HepG2 (cell line): ENCODE measurements at places on chromosomes 1 and 21. TPM values are rescaled to one million over a fixed set of nuclear protein-coding genes. Genes with fewer than 3 reads are reported as not detected.

DNA sequence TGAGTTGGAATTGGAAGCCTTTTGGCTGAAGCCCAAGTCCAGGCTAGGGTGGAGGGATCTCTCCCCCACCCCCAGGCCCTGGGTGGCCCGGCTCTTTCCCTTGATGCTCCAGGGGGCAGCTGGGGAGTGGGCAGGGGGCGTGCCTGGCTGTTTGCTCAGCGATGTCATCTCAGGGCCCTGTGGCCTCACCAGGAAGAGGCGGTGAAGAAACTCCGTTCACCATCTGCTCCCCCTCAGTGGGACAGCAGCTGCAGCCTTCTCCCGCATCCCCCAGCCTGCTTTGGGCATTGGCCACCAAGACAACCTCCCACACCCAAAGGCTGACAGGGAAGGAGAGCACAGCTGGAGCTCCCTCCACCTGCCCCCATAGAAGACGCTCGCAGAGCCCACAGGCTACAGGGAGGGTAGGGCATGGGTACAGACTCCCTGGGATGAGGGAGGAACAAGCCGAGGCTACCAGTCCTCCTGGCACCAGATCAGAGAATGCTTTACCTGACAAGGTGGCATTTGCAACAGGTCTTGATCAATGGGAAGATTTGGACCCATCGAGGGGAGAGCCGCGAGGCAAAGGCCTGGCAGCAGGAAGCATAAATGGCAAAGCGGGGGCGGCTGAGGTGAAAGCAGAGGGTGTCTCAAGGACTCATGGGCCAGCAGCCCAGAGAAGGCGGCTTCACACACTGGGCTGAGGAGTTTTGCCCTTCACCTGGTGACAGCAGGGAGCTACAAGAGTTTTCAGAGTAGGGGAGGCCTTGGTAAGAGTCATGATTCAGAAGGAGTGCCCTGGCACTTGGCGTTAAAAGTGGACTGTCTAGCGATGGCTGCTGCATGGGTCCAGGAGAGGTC lies 6.5 kb upstream of the GUCA2A start:
- no peak overlapping the region for H3K4me3 ChIP-seq
- DNase-seq: no peak
- no peaks in the 10 kb centered on the region for H3K27me3 ChIP-seq
- peaks cover 20% of the 10 kb centered on the region for H3K4me1 ChIP-seq

GRCh38 chr21:44428281-44428960 lies 26.9 kb upstream of the LRRC3 start:
- no peaks in the 10 kb centered on the region for H3K36me3 ChIP-seq
- H3K4me1 ChIP-seq: no peaks in the 10 kb centered on the region
- DNase-seq: peak; percentile 26

DNA sequence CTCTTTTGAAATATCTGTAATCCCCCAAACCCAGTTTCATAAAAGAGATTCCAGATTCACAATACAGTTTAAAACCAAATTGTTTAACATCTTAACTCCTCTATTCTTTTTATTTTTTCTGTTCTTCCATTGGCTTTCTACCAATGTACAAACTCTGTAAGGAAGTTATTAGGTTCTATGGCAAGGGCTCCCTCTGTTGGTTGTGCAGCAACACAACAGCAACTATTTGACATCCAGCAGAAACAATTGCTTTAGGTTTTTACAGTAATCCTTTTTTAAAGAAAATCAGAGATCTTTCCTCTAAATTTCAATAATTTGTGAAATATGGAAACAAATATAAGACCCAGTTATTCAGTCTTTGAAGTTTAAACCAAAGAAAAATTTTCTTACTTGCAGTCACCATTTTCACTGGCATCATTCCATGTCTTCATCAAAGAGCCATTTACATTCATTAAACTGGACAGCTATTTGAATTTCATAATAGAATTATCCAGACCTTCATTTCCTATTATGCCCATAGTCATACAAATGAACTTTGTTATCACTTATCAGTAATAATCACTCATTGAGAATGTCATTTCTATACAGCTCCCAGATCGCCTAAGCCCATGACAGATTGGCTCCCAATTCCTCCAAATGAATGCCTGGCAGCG lies 46.5 kb upstream of the RNF11 start:
- peak; percentile 51 for DNase-seq
- no peaks in the 10 kb centered on the region for H3K36me3 ChIP-seq
- H3K27ac ChIP-seq: no peak overlapping the region
- no peaks in the 10 kb centered on the region for H3K27me3 ChIP-seq
- no peak overlapping the region for H3K4me3 ChIP-seq

DNA sequence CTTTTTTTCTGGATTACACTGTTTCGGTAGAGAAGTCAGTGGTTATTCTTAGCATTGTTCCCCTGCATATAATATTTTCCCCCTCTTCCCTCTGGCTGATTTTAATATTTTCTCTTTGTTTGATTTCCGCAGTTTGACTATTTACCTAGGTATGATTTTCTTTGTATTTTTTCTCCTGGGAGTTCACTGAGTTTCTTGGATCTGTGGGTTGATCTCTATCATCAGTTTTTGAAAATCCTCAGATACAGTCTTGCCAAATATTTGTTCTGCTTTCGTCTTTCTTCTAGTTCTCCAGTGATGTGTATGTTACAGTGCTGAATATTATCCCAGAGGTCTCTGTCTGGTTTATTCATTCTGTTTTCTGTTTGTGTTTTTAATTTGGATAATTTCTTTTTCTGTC lies 136.4 kb downstream of the DYRK1A start:
- 0 out of 2 replicates have a peak, but pooled peaks cover 7% of the 10 kb centered on the region for H3K4me1 ChIP-seq
- no peak overlapping the region for H3K4me3 ChIP-seq

DNA sequence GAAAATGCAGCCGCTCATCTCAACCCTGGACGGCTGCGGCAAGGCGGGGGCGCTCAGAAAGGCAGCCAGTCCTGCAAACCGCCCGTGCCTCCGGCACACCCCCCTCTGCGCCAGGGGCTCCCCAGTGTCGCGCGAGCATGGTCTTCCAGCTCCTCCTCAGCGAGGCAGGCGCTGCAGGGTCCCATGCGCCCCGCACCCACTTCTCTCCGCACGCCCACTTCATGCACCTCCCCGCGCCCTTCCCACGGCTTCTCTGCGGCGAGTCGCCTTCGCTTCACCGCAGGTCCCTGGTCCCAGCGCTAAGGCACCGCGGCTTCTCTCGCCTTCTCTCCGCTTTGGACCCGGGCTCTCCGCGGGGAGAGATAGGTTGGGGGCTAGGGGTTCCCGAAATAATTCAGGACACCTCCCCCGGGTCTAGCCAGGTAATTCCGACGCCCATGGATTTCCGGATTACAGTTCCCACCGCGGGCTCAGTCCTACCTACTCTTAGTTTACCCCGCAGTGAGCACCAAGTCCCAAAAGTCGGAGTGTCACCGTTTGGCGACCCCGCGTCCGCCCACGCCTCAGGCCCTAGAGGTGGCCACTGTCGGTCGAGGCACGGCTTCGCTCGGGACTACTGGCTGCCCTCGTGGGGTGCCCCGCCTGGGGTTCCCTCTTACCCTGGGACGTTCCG lies 67.5 kb downstream of the SYT2 start:
- H3K4me1 ChIP-seq: peaks cover 35% of the 10 kb centered on the region
- H3K4me3 ChIP-seq: no peak overlapping the region
- peaks cover 63% of the 10 kb centered on the region for H3K27me3 ChIP-seq
- H3K36me3 ChIP-seq: no peaks in the 10 kb centered on the region
- DNase-seq: no peak
- no peak overlapping the region for H3K27ac ChIP-seq

DNA sequence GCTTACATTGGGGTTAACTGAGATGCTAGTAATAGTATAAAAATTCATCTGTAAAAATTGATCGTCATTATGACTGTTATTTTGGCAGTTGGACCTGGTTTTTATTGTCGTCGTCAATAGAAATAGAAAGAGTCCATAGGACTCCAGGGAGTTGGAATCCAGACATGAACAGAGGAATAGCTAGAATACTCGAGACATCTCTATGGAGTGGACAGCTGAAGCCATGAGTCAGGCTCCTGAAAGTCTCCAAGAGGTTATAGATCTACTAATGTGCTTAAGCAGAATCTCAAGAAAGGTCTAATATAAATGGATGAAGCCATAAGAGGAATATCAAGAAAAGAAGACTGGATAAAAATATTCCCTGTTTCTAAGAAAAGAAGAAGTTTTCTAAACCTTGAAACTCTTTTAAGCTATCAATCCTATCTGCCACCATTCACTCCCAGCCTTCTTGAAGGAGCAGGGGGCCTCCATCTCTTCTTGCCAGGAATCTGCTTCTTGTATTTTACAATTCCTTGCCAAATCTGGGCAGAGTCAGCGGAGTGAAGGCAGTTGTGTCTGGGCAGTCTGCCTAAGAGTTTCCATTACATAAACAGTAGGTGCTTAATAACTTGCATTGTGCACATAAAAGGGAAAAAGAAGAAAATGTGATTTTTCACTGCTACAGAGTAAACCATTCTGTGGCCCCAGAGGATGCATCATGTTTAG lies 163.3 kb downstream of the ST6GALNAC5 start:
- H3K4me3 ChIP-seq: no peak overlapping the region
- H3K27me3 ChIP-seq: no peaks in the 10 kb centered on the region
- DNase-seq: no peak
- H3K36me3 ChIP-seq: no peaks in the 10 kb centered on the region
- H3K4me1 ChIP-seq: no peaks in the 10 kb centered on the region

DNA sequence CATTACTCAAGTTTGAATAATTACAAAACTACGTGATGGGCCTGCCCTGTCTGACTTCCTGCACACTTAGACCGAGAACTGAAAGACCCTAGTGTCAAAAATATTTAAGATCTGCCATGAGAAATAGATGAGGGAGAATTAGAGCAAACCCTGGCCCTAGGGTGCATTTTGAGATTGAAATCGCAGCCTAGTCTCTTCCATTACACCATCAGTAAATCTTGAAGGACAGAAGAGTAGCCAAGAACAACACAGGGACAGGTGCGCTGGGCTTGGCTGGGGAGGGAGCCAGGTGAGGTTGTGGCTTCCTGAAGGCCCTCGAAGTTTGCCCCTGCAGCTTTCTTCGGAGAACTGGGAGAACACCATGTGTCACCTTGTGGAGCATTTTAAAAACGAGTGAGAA lies 36.7 kb upstream of the KIF26B start:
- H3K4me1 ChIP-seq: no peaks in the 10 kb centered on the region
- H3K27ac ChIP-seq: no peak overlapping the region
- H3K36me3 ChIP-seq: no peaks in the 10 kb centered on the region

CAMSAP2 gene
- 8.2 and 10.3 TPM in 2 replicates for total RNA-seq

CYP4Z1 gene
- total RNA-seq: not detected in 2 replicates

BCAN gene
- not detected in 2 replicates for total RNA-seq

RNPEP gene
- 38.4 and 39.5 TPM in 2 replicates for total RNA-seq

BCL2L15 gene
- total RNA-seq: 0.27 TPM in 1 of 2 replicates, not detected in the other

RHCE gene
- total RNA-seq: not detected in 2 replicates
